EL (cell line): ENCODE measurements at places on chromosomes 5 and 9.

DNA sequence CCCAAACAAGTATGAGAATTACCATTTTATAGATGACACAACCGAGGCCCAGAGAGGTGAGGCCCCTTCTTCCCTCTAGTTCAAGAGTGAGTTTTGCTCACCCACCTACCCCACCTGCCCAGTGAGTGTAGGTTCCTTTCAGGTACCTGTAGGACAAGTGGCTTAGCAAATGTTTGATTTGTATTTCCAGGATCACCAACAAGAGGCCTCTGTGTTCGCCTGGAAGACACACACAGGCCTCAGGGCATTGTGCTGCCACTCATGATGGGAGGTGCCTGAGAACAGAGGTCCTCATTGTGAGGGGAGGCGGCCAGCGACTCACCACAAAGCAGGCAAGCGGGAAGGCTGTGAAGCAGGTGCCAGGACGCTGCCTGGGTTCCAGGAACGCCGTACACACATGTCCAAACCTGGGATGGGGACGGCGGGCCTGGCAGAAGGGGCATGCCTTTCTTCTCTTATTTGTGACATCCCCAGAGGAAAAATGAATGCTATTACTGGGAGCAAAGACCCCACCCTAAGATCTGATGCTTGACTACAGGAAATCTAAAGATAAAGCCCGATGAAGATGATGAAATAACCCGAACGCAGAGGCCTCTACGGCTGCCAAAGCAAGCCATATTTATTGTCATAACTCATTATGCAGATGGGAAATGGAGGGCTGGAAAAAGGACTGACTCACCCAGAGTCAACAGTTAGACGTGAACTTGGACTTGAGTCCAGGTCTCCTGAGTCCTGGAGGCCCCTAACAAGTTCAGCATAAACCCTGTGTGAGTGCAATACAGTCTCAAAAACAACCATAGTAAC is 60.2 kb upstream of the SLC25A51 start:
- peak; percentile 87 for DNase-seq

- no peak for DNase-seq
Observed at GRCh38 chr5:59335544-59335943, 558.0 kb downstream of the PDE4D start.

- DNase-seq, result no peak
Observed at GRCh38 chr5:176527246-176528222, 9.7 kb downstream of the RNF44 start.

DNA sequence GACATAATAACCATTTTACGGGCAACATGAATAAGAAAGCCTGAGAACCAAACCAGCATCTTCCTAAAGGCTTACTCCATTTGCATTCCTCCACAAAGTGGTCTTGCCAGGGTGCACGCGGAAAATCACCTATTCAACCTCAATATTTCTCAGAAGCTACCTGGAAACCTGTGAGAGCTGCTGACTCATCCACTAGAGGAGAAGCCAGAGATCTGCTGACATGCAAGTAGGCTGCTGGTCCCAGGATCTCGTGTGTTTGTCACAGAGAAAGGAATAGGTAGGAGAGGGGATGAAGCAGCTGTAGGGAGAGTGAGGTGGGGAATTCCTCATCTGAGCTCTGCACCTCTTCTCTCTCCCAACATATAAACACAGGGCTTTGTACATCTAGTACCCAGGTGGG is 138.1 kb downstream of the ADAMTS12 start:
- no peak for DNase-seq

GRCh38 chr9:109846776-109847175 is 66.8 kb downstream of the PALM2AKAP2 start:
- no peak for DNase-seq

GRCh38 chr5:2176581-2176980 is 293.9 kb upstream of the IRX4 start:
- DNase-seq, result no peak

- DNase-seq, result no peak
Observed at GRCh38 chr9:96245399-96245798, 56.6 kb downstream of the HSD17B3 start.

DNA sequence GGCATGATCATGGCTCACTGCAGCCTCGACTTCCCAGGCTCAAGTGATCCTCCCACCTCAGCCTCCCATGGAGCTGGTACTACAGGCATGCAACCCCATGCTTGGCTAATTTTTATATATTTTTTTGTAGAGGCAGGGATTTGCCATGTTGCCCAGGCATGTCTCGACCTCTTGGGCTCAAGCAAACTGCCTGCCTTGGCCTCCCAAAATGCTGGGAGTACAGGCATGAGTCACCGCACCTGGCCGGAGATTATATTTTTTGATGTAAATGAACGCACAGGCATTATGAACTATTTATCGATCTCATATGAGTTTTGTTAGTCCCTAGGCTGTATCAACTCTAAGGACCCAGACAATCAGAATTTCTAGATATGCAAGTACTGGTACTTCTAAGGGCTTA is 25.5 kb upstream of the CEP120 start:
- no peak for DNase-seq

- DNase-seq, result no peak
Observed at GRCh38 chr9:97756991-97757390, 59.9 kb upstream of the XPA start.

GRCh38 chr5:112653638-112654205 is 84.0 kb upstream of the APC start:
- DNase-seq, result no peak

DNA sequence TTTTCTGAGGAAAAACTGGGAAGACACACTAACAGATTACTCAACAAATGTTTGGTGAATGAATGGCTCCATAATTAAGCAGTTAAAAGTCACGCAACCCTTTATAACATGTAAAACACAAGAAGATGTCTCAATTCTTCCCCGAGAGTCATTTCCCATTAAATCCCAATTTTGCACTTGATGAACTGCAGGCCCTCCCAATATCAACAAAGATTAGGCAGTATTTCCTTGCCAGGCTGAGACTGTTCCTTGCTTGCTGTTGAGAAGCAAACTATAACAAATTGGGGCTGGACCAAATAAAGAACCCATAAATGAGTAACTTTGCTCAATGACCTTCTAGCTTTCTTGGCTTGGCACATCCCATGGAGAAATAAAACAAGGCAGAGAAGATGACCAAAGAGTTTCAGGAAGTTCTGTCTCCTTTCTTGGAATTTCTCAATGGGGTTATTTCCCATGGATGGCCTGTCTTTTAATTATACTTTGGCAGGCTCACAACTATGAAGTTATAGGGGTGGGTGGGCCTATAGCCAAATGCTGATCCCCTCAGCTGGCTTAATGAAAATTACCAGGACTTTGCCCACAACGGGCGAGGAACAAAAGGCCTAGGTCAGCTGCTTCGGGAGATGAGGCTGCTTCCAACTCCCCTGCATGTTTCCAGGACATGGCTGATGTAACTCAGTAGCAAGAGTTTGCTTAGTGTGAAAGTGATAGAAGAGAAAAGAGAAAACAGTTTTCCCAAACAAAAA is 243.1 kb upstream of the RFX3 start:
- peak; percentile 51 for DNase-seq

DNA sequence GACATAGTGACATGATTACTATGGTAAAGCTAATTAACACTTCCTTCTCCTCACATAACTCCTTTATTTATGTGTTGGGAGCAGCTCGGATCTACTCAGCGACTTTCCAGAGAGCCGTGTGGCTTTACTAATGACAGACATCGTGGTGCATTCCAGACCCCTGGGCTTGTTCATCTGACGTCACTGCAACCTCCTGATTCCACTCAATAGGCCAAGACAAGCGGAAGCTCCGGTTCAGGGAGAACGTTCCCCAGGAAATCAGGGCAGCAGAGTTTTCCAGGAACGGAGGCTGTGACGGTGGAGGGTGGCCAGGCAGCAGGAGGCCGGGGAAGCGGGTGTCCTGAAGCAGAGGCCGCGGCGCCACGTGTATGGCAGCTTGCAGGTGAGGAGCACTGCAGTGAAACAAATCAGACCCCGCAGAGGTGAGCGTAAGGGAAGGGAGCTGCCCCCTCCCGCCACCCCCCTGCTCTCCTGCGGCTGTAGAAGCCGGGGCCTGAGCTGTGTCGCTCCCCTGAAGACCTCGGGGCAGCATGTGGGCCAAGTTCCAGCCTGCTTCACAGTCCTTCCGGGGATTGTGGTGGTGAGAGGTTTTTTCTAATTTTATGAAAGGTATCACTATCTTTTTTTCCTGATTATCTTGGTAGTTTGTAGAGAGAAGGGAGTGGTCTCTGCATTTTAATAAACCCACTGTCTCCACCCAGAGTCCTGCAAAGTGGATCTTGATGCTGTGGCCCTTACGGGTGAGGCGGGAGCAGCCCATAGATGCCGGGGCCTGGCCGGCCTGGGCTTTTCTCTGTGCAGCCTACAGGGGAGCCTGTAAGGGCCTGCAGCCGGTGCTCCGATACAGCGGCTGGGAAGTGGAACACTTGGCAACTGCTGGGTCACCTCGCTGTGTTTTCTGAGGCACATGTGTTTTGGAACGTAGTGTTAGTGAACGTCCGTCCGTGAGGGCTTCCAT is 220.4 kb upstream of the IRX4 start:
- no peak for DNase-seq

DNA sequence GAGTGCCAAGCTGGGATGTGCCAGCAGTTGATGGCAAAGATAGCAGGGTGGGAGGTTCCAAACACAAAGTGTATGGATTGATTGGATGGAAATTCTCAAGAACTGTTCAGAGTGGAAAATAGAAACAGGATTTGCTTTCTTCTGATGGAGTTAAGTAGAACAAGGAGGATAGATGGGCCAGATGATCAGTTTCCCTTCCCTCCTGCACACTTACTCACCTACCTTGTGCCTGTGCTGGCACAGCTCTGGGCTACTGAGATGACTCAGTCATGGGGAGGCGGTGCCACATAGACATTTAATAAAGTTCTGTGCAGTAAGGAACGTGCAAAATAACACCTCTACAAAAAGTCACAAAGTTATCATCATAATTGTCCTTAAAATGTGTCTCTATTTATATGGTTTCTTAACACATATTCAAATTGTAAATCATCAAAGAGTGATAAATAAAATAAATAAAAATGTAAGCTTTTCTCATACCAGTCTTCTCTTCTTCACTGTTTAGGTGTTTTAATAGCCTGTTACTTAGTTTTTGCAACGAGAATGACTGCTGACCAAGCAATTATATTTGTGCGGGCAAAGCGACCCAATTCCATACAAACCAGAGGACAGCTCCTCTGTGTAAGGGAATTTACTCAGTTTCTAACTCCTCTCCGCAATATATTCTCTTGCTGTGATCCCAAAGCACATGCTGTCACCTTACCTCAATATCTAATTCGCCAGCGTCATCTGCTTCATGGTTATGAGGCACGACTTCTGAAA is 12.7 kb downstream of the PTPDC1 start:
- peak; percentile 36 for DNase-seq

DNA sequence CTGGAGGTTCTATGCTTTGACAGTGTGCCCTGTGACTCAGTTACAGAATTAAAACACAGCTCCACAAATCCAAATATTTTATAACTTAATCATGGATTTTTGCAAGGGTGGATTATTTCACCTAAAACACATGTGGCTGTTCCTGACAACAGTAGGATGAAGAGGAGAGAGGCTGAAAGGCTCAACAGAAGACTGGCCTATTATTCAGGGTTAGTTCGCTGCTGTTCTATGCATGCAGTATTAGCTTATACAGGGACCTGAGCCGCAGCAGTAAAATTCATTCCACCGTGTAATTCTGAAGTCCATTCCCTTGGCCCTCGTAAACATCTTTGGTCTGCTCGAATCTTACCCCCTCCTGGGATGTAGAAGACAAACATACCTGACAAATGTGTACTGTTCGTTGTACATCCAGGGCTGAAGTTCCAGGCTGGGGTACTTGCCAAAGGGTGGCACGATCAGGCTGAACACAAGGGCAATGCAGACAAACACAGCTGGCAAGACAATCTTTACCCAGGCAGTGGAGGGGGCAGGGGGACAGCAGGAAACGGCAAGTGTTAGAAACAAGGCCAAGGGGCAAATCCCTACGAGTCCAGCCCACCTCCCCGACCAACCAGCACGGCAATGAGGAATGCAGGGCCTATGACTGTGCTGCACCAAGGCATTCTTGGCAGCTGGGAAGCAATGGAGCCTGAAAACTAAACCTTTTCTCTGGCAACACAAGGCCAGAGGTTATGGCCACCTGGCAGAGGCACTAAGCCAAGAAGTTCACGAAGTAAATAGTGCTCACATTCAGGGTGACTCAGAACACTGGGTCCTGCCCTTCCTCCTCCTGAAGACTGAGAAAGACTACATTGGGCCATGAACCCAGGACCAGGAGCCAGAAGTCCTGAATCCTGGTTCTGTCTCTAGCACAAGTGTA is 46.8 kb downstream of the NIPSNAP3B start:
- DNase-seq, result peak; percentile 36

GRCh38 chr5:139494832-139495231 is 12.3 kb upstream of the STING1 start:
- DNase-seq, result peak; percentile 65

DNA sequence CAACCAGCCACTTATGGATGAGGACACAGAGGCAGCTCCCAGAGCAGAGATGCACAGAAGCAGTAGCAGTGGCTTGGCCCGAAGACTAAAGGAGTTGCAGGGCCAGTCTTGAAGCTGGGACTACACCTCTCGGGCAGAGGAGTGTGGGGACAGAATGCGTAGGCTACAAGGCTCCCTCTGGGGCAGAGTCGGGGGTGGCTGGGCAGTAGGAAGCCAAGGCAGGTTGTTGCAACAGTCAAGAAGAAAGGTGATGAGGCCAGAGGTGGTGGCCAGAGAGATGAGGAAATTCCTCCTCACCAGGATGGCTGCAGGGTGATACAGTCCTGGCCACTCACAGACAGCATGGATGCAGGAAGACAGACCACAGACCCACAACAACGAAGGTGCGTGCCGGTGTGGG is 4.9 kb upstream of the N4BP3 start:
- DNase-seq, result no peak

- DNase-seq, result peak; percentile 85
Observed at GRCh38 chr5:34929720-34930461, 532 bp downstream of the DNAJC21 start.

- no peak for DNase-seq
Observed at GRCh38 chr5:125011419-125011818, 265.0 kb upstream of the ZNF608 start.

DNA sequence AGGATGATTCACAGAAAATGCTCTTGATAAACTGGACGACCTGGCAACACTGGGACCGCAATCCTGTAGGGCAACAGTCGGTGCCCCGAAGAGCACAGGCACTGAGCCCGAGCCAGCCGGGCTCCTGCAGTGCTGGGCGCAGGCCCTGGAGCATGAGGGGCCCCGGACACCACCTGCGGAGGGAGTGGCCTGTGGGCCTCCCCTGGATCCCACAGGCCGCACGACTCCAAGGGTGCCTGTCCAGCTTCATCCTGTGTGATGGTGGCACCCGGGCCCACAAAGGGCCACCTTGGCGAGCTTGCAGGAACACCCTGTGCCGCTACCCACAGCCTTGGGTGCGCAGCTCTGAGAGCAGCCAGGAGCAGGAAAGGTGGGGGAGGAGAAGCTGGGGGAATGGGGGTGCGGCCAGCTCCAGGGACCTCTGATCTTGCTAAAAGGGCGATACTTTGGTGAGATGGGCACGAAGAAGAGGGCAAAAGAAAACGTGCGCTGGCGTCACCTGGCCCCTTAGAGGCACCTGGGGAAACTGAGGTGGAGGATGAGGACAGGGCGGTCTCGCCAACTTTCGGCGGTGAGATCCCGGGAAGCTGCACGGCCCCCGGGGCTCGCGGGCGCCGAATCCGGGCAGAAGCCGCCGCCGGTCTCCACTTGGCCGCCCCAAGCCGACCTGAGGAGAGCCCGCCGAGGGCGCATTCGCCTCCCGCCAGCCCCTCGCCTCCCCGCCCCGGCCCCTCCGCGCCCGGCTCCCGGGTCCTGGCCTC is 722 bp downstream of the TBC1D9B start:
- peak; percentile 36 for DNase-seq
